Activated CD4-positive, alpha-beta T cell treated with anti-CD3 and anti-CD28 coated beads for 36 hours (primary cell): ENCODE measurements at places on chromosomes 1 and 21. TPM values are rescaled to one million over a fixed set of nuclear protein-coding genes. Genes with fewer than 3 reads are reported as not detected.

FYB2 gene
- not detected for total RNA-seq

PLEKHN1 gene
- 1.1 TPM for total RNA-seq

DNA sequence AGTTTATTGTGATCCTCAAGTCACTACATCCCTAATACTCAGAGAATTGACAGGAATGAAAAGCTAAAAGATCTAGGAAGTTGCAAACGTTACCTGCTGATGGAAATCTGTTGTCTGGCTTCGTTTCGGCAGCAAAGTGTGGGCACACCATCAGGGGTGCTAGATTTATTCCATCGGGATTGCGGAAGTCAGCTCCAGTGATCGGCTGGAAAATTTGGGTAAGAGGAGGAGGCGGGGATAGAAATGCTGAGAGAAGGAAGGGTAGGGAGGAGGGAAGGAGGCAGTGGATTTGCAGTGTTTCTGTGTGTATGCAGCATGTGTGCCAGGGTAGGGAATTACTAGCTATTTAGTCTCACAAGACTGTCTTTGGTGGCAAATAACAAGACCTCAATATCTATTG lies at the start of gene CTSK:
TSS of gene CTSK (minus strand) at position 140 of the 400 bp plus-strand sequence. CDS start 1,455 bp downstream, outside the sequence.
- H3K4me3 ChIP-seq = no peak within 1 kb of the TSS
- H3K4me1 ChIP-seq = peaks cover 14% of the 10 kb centered on the region
- no peak within 1 kb of the TSS for H3K27ac ChIP-seq

ATP8B2 gene
- total RNA-seq = 48.2 TPM

GRCh38 chr1:234727018-234727940 lies 117.3 kb upstream of the IRF2BP2 start:
- DNase-seq = no peak
- H3K4me1 ChIP-seq = peaks cover 91% of the 10 kb centered on the region
- peak overlapping the region; percentile 33 for H3K27ac ChIP-seq
- peaks cover 2% of the 10 kb centered on the region for H3K36me3 ChIP-seq
- no peaks in the 10 kb centered on the region for H3K27me3 ChIP-seq

SELL gene
- 206 TPM for total RNA-seq

DNA sequence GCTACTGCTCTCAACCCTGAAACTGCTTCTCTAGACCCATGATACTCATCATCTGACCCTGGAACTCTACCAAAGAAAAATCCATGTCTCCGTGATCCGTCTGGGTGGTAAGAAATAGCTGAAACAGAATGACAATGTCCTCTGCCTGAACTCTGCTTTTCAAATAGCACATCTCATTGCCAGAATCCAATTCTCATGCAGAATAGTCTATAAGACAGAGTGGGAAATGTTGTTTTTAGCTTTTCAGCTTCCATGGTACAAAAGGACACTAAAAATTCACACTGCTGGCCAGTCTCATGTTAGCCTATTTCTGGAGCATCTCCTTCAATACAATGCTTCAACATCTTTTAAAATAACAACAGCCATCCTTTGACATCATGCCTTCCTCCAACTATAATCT lies 1355.8 kb upstream of the PRMT6 start:
- H3K27ac ChIP-seq = no peak overlapping the region
- no peaks in the 10 kb centered on the region for H3K36me3 ChIP-seq
- DNase-seq = no peak
- H3K4me1 ChIP-seq = no peaks in the 10 kb centered on the region
- H3K27me3 ChIP-seq = no peaks in the 10 kb centered on the region
- no peak overlapping the region for H3K4me3 ChIP-seq

DNA sequence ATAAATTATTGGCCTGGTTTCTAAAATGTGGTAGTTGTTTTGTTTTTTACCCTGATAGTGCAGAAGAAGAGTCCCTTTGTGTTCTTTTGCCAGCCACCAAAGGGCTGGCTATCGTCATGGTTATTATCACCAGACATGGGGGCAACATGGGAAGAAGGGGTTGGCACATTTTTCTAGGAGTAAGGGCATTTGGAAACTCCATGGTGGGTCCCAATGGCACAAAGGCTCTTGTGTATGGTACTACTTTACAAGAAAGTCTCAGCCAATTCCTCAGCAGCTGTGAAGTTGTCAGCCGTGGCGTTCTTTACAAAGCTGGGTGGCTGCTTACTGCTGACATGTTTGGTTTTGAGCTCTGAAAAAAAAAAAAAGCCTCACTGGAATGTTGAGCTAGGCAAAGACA lies 330.4 kb upstream of the ESRRG start:
- H3K36me3 ChIP-seq = no peaks in the 10 kb centered on the region
- no peak overlapping the region for H3K27ac ChIP-seq
- DNase-seq = no peak
- H3K4me3 ChIP-seq = no peak overlapping the region
- no peaks in the 10 kb centered on the region for H3K4me1 ChIP-seq
- H3K27me3 ChIP-seq = no peaks in the 10 kb centered on the region
